ENCODE measurements at places on chromosomes 5 and 9. TPM values are rescaled to one million over a fixed set of nuclear protein-coding genes. Genes with fewer than 3 reads are reported as not detected.

DNA sequence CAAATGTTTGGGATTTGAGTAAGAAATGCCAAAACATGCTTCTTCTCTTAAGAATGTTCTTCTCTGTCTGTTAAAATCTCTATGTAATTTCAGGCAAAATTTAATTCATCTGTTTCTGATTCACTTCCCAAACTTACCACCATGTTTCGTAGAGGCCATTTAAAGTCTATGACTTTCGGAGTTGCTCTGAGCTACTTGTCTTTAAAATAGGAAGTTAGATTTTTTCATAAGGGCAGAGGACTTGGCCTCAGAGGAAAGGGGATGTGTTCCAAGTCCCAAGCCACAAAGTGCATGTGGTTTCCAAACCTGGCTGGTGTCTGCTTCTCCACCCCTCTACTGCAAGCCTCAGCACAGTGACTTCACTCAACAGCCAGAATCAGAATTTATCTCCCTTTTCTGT is 111.3 kb upstream of the ADRA1B start:
- DNase-seq = no peak

LRRC14B gene
- total RNA-seq = not detected

MAN1B1 gene
- 62.7 TPM for total RNA-seq

RASGRF2 gene
- total RNA-seq = 105 TPM

DNA sequence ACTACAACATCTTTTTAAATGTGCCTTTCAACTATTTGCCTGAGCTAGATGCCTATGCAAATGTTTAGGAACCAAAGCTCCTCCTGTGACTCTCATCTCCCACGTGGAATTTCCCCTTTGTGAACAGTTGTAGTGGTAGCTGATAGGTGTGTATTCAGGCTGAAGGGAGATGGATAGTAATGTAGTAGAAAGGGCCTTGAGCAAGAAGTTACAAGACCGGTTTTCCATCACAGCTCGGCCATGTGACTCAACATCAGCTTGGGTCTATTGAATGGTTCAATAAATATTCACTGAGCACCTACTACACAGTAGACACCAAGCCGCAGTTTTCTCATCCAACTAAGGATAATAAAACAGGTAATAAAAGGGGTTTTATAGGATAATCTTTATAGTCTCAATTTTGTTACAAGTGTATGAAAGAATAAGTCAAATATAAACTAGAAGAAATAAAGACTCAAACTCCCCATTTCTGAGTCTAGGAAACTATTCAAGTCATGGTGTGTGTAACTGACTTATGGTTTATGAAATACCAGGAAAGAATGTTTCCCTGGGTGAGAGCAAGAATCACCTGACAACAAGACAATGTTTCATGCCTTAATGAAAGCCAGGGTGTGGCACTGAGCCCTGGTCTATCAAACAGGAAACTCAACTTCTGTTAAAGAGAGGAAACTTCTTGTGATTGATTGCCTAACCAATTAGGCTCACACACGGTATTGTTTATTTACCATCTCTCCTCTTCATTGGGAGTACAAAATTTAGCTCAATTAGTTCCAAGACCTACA is 187.1 kb upstream of the SPEF2 start:
- DNase-seq = no peak

- no peak for DNase-seq
Observed at GRCh38 chr5:31995714-31996113, 178.4 kb downstream of the GOLPH3 start.

GRCh38 chr9:34862043-34862442 is 96.0 kb upstream of the PHF24 start:
- DNase-seq = no peak

GRCh38 chr5:17012289-17012688 is 76.2 kb upstream of the MYO10 start:
- no peak for DNase-seq

GRCh38 chr5:127025467-127025866 is 4.9 kb downstream of the MARCHF3 start:
- no peak for DNase-seq

GRCh38 chr5:134902071-134902801 is 2.7 kb upstream of the PCBD2 start:
- no peak for DNase-seq

GRCh38 chr5:124140060-124140459 is 606.4 kb downstream of the ZNF608 start:
- no peak for DNase-seq

DNA sequence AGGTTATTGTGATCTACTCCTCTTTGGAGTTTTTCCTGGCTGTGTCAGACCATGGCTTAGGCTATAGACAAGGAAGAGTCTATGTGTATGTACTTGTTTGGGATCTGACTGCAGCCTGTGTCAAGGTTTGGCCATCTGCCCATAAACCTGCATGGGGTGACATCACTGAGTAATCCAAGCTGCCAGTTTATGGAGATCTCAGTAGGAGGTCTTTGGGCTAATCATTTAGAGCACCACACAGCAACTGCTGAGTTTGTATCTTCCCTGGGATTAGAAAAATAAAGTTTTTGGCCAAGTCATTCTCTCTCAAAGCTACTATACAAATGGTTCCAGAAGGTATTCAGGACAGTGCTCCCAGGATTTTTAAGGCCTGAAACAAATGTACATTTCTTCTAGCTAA is 65.5 kb upstream of the HSPB3 start:
- no peak for DNase-seq

- DNase-seq = no peak
Observed at GRCh38 chr9:126000731-126001580, 253.8 kb downstream of the PBX3 start.

DNA sequence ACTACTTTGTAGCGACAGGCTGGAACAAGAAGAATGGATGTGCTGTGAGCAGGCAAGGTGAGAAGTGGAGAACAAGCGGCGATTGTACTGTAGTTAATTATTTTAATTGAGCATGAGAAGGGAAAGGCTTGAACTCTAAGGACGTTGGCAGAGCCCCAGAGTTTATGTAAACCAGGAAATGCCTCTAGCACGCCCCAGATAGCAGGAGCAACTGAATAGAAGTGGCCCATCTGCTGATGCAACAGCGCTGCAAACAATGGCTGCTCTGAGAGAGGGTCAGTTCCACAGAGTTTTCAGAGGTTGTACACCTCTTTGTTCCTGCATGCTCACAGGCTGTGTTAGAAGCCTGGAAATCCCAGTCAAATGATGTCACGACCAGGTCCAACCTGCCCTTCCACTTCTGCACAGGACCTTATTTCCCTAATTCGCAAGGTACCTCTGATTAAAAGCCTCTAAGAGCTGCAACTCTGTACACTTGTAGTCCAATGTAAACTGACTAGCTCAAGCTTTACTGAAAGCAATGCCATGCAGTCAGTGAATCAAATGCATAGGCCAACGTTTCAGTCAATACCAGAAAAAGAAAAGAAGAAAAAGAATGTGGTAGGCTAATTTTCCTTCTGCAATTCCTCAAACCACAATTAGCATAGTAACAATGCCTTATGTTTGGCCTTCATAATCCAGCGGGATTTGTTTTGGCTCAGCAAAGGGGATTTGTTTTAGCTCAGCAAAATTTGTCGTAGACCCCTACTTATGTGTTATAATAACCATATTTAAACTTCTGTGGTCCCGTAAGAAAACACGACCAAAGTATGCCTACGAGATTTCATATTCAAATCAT is 119.6 kb upstream of the RETREG1 start:
- DNase-seq = no peak

DNA sequence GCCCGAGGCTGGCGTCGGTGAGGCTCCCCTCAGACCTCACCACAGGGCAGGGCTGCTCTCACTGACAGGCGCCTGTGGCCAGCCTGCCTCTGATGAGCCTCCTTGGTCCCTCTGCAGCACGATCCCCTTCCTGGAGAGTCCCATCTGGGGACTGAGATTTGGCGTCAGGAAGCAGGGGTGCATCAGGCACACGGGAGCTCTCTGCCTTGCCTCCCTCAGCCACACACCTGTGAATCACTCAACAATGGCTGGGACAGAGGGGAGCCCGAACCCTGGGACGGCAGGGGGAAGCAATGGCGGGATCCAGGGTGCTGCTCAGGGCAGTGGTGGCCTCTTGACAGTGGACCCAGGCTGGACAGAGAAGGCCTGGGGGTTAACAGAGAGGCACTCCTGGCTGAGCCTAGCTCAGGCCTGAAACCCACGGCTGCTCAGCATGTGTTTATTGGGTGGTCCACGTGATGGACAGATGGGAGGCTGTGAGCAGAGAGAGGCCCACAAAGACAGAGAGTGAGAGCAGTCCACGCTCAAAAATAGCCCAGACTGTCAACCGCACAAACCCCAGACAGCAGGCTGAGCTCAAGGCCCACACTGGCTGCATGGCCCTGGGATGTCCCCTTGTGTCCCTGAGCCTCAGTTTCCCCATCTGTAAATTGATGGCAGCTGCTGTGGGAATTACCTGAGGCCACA is 11.9 kb downstream of the RASGEF1C start:
- no peak for DNase-seq

ARHGEF39 gene
- 0.65 TPM for total RNA-seq

PCDHGA7 gene
- 9.6 TPM for total RNA-seq

DNA sequence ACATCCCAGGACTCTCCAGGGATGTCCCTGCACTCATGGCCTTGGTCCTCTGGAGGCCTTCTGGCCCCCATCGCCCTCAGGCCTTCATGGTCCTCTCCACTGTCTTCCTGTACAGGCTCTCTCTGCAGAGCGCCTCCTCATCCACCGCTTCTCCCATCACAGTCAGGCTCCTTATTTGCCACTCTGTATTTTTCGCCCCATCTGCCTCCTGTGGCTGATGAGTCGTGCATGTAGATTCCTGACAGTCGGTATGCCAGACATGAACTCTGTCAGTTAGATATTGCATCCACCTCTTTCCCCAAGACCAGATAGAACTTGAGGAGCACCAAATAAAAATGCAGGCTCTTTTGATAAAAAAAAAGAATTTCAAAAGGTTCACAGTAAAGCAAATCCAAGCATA is 362.8 kb downstream of the IRX1 start:
- DNase-seq = no peak

DNA sequence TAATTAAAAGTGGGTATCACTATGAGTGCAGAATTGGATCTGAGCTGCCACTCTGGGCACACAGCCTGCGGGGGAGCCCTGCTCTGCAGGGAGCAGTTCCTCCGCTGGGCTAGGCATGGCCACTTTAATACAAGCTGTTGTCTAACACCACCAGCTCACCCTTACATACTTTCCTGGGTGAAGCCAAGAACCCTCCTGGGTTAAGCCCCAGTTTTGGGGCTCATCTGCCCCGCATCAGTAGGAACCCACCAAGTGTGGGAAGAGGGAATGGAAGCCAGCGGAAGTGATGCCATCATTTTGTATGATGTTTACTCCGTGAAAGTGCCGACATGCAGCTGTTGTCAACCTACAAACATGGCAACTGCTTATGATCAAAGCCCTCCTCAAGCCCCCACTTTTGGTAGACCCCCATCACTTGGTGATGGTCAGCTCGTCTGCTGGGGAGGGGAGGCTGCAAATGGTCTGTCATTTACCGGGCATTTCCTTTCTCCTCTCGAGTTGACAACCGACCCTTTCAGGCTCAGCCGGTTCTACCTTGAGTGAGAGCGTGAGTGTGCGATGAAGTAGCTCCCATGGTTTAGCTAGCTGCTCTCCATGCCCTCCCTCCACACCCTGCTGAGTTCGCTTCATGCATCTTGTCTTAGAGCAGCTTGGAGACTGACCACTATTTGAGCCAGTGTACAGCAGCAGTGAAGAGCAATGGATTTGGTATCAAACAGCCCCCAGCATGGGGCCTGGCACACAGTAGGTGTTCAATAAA is 95.3 kb upstream of the IER5L start:
- DNase-seq = no peak

GRCh38 chr9:93064392-93065134 is 6.1 kb downstream of the SUSD3 start:
- no peak for DNase-seq

DNA sequence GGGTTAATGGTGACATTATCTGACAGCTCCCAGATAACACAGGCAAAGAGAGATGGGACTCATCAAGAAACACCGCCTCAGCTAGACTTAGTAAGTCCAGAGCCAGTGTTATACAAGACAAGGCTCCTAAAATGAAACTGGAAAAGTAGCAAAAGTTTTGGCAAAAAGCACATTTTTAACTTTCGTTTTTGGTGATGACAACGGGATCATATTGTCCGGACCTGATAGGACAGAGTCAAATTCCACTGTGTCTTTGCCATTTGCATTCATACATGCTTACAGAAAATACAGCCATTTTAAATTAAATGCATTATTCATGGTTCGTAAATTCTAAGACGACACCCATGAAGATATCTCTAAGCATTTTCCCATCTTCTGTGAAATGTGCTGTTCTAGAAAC is 152.1 kb downstream of the CRB2 start:
- no peak for DNase-seq

DNA sequence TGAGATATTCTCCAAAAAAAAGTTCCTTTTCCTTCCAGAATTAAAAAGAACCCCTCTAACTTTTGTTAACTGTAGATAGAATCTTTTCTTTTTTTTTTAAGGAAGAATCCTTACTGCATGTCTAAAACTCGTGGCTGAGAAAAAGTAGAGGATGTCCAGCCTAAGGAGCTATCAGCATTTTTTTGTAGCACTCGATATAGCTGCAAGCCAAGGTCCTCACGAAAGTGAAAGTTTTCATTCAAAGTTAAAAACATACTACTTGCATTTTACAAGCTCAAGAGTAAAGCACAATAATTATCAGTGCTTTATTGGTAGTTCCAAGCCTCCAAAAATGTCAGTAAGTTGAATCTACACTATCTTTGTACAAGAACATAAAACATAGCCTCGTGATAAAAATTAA is 28.7 kb upstream of the ZSWIM6 start:
- no peak for DNase-seq

CTSV gene
- 0.99 TPM for total RNA-seq

GRCh38 chr5:122327110-122327509 is 15.1 kb downstream of the SNCAIP start:
- DNase-seq = no peak

TYRP1 gene
- total RNA-seq = 6.4 TPM

GRCh38 chr5:126806-127205 is 34.8 kb downstream of the PLEKHG4B start:
- no peak for DNase-seq

DNA sequence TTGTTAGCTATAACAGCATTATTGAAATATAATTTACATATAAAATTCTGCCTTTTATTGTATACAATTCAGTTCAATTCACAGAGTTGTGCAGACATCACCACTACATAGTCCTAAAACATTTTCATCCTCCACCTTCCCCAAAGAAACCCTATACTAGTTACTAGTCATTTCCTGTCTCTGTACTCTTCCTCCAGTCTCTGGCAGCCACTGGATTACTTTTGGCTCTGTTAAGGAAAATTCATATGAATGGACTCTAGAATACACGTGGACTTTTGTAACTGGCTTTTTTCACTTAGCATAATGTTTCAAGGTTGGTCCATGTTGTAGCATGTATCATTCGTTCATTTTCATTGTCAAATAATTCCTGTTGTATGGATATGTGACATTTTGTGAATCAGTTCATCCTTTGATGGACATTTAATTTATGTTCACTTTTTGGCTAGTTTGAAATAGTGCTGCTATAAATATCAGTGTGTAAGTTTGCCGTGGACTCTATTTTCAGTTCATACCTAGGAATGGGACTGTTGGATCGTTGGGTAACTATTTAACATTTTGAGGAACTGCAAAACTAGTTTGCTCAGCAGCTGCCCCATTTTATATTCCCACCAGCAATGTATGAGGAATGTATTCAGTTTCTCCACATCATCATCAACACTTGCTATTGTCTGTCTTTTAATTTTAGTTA is 9.7 kb downstream of the ICE1 start:
- DNase-seq = no peak
